Stimulated activated CD4-positive, alpha-beta T cell treated with anti-CD3 and anti-CD28 coated beads, TNF-alpha, amount 100 ng/mL, for 48 hours (primary cell): ENCODE measurements at places on chromosomes 4 and X.

GRCh38 chr4:1968686-1969295, 40.0 kb downstream of the NELFA start:
- DNase-seq = no peak

DNA sequence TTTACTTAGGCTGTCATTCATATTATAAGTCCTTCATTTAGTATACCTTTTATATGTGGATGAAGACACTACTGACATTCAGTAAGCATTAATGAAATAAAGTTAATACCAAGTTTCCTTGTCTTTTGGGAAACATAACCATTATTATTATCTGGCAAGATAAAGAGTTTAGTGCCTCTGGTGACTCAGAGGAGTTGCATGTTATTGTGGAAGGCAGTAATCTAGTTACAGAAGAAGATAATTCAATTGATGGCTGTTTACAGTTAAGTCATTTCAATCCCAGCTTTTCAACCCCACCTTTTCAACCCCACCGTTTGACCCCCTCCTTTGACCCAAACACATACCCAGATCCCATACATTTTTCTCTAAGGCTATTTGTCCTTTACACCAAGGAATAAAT, 143.8 kb downstream of the FANCB start:
- no peak for DNase-seq

- DNase-seq = no peak
Measured at GRCh38 chr4:8706216-8707044, 113.9 kb downstream of the CPZ start.

DNA sequence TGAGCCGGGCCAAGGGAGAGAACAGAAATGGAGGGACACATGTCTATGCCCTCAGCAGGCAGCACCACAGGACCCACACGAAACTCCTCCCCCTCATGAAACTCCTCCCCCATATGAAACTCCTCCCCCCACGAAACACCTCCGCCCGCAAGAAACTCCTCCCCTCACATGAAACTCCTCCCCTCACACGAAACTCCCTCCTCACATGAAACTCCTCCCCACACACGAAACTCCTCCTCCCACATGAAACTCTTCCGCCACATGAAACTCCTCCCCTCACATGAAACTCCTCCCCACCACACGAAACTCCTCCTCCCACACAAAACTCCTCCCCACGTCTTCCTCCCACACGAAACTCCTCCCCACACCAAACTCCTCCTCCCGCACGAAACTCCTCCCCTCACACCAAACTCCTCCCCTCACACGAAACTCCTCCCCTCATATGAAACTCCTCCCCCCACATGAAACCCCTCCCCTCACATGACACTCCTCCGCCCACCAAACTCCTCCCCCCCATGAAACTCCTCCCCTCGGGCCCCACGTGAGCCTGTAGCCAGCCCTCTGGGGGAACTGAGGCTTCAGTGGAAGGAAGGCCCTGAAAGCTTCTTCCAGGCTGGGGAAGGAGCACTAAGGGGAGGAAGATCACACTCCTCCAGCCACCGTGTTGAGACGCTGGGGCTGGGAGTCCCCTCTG, 15.2 kb downstream of the ADRA2C start:
- no peak for DNase-seq

DNA sequence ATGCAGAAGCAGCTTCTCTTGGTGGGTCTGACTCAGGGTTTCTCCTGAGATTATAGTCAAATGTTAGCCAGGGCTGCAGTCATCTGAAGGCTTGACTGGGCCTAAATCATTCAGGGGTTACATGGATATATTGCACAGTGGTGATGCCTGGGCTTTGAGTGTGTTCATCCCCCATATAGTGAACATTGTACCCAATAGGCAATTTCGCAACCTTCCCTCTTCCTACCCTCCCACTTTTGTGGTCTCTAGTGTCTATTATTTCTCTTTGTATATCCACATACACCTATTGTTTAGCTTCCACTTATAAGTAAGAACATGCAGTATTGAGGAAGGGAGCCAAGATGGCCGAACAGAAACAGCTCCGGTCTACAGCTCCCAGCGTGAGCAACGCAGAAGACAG, 90.3 kb upstream of the CAMK2D start:
- no peak for DNase-seq

DNA sequence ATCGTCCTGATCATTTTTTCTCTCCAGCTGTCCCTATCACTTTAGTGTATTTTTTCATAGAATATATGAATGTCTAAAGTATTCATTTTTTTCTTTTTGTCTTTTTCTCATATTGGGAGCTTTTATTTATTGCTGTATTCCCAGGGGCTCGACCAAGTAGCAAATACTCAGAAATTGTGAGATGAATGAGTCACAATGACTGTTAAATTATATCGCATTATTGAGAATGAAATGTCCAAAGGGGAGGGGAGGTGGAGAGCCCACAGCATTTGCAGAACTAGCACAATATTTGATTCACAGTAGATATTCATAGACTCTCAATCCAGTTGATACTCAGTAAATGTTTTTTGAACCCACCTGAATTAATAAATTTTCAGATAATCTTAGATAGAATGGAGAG, 543.6 kb upstream of the FAM241A start:
- DNase-seq = no peak

GRCh38 chr4:123381996-123382395, 14.6 kb upstream of the SPRY1 start:
- no peak for DNase-seq

GRCh38 chr4:74632634-74633033, 161.7 kb downstream of the BTC start:
- DNase-seq = peak; percentile 2

GRCh38 chr4:156547891-156548290, 423.7 kb downstream of the PDGFC start:
- DNase-seq = no peak

DNA sequence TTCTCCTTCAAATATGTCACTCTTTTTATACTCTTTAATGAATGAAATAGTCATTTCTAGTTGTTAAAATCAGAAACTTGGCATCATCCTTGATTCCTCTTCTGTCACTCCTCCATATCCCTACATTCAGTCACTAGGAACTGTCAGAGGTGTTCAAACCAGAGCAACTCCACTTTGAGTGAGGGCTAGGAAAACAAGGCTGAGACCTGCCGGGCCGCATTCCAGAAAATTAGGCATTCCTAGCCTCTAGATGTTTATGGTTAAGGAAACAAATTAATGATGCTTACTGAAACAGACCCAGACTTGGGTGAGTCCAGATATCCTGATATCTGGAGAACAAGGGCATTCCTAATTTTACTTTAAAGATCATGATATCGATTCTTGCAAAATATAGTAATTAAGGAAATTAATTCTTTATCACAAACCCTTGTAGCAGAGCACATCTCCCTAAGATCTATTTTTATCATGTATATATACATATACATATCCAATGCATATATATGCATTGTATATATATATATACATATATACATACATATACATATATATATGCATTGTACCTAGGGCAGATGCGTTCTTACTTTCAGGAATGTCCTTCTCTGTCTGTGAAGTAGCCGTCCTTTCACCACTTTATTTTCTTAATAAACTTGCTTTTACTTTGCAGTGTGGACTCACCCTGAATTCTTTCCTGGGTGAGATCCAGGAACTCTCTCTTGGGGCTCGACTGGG, 98.4 kb upstream of the GC start:
- DNase-seq = no peak

DNA sequence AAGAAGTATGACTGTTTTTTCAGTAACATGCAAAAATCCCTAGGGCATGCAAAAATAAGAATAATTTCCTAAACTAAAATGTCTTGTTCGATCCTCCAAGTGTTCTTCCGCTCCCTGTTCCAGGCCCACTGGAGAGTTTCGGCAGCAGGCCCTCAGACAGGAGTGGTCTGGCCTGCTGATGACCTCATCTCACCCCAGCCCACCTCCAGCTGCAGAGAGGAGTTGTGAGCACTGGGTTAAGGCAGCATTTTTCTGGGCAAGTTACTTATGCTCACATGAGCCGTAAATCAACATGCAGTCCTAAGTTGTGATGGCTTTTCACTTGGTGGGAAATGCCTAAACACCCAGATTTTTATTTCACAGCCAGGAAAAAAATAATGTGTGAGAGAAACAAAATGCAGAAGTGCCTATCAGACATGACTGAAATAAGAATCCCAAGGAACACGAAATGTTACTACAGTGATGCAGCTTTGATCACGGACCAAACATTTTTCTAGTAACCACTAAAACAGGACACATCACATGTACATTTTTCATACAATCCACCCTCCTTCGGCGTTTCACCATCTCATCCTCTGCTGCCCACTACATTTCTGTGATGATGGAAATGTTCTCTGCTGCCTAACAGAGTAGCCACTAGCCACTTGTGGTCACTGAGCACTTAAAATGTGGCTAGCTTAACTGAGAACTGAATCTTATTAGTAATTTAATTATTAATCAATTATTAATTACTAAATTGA, 153.3 kb upstream of the TBL1X start:
- DNase-seq = no peak

DNA sequence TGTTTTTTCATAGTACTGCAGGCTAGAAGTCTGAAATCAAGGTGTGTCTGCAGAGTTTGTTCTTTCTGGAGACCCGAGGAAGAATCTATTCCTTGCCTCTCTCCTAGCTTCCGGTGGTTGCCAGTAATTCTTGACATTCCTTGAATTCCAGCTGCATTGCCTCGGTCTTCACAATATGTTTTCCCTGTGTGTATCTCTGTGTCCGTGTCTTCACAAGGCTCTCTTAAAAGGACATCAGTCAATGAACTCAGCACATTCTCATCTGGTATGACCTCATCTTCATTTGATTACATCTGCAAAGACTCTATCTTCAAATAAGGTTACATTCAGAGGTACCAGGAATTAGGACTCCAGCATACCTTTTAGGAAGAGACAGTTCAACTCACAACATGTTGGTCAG, 163.4 kb downstream of the BANK1 start:
- no peak for DNase-seq

GRCh38 chr4:1569461-1570151, 114.5 kb downstream of the FAM53A start:
- no peak for DNase-seq

DNA sequence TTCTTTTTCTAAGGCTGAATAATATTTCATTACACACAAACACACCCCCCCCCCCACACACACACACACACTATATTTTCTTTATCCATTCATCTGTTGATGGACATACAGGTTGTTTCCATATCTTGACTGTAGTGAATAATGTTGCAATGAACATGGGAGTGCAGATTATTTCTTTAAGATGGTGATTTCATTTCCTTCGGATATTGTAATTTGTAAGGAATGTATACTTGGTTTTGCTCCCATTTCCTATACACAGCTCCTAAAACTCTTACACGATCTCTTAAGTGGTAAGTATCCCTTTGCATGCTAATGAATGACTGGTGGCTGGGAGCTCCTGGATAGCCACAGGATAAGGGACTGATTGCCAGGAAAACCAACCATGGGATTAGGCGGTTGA, 14.7 kb upstream of the RBMXL3 start:
- no peak for DNase-seq

DNA sequence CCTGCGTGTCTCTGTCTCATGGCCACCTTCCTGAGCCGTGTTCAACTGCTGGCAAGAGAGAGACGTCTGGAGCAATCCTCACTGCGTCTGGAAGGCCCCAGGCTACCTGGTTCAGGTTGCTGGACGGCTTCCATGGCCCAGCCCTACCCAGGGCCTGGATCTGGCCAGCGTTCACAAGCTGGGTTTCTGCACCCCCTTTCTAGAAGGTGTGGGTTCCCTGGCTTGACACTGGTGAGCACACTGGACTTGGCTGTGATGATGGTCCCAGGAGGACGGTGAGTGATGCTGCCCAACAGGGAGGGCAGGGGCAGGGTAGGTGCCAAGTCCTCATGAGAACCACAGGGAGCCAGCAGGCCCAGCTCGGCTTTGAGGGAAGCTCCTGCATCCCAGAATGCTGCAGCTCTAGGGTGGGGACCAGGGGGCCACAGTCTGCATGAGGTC, 63.4 kb downstream of the HTRA3 start:
- DNase-seq = no peak

DNA sequence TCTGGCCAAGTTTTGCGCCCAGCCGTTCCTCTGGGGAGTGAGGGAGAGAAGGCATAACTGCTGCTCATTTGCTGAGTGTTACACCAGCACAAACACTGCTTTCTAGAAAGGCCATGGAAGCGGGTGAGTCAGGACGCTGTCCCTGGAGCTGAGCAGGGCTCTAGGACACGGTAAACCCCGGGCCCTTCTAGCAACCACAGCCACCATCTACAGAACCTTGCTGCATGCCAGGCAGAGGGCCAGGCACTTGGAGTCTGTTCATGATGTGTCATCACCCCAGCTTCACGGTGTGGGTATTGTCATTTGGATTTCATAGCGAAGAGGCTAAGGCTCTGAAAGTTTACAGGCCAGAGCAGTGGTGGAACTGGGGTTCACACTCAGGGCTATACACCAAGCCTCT, 31.8 kb upstream of the C4orf50 start:
- no peak for DNase-seq

GRCh38 chr4:162707962-162708361, 458.7 kb downstream of the NAF1 start:
- no peak for DNase-seq

DNA sequence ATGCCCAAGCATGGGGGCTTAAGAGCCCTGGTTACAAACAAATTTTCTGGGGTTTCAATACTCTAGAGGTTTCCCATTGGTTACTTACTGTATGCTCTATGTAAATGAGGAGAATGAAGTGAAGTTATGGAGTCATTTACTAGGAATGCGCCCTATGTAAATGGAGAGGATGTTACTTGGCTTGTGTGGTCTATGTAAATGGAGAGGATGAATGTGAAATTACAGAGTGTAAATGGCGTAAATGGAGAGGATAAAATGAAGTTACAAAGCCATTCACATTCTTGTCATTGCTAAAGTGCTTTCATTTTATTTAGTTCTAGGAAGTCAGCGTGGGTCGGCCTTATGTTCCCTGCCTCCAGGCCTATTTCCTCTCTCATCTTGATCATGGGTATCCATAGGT, 810.5 kb upstream of the ADGRL3 start:
- no peak for DNase-seq

GRCh38 chr4:71498625-71499024, 159.8 kb downstream of the SLC4A4 start:
- no peak for DNase-seq

- DNase-seq = no peak
Measured at GRCh38 chrX:142978130-142978684, 47.5 kb upstream of the SPANXN4 start.

GRCh38 chr4:153408932-153409331, 57.2 kb upstream of the TMEM131L start:
- no peak for DNase-seq

GRCh38 chr4:185312699-185313098, 83.0 kb downstream of the LRP2BP start:
- no peak for DNase-seq

GRCh38 chr4:80434238-80434637, 98.7 kb downstream of the CFAP299 start:
- DNase-seq = no peak

DNA sequence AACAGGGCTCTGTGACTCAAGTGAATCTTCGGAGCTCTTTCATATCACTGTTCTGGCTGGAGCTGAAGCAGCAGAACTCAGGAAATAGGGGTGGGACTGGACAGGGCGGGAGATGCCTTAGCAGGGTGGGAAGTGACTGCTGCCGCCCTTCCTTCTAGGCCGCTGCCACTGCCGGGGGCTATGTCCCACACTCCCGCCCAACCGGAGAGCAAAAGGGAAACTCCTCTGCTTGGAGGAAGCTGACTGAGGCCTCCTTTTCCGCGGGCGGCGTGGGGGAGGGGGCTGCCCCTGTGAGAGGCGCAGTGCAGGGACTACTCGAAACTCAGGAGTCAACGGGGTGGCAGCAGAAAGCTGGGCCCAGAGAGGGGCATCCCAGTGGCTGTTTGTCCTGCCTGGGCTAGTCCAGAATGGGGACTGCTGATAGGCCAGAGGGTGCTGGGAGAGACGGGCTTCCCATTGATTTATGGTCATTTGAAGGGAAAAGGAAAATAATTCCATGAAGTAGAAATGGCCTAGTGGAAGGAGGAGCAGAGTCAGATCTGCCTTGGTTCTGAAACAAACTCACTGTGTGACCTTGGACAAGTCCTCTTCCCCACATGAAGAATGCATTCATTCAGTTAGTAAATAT, 36.9 kb downstream of the STARD8 start:
- DNase-seq = no peak
